CD4-positive, alpha-beta T cell treated with Interleukin-6 at 100 ng/mL for 8 hours (primary cell): ENCODE measurements at places on chromosomes 13 and 19.

DNA sequence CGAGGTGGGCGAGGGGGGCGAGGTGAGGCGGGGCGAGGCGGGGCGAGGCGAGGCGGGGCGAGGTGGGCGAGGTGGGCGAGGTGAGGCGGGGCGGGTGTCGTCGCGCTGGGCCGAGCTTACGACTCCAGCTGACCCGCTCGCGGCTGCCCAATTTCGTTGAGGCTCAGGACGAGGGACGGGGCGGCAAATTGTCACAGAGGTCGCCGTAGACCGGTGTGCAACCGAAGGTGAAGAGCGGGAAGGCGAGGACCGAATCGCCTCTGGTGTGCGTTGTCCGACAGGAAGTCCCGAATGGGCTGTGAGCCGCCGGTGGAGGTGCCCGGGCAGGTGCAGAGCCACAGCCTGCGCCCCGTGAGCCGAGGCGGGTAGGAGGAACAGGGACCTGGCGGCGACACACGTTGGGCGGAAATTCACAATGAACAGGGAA lies at the start of gene LACC1:
Gene LACC1 (plus strand): TSS at position 150 of the 427 bp plus-strand sequence. CDS start 1,082 bp downstream, outside the sequence.
- DNase-seq = peak; percentile 13

- no peak for DNase-seq
Measured at GRCh38 chr13:104295537-104295936, 1229.3 kb upstream of the SLC10A2 start.

GRCh38 chr13:101085551-101085950 lies 330.8 kb downstream of the NALCN start:
- DNase-seq = no peak

GRCh38 chr19:10991521-10992081 lies 30.8 kb downstream of the SMARCA4 start:
- DNase-seq = no peak

GRCh38 chr19:50932690-50933083 lies 20.2 kb downstream of the KLK5 start:
- DNase-seq = no peak

DNA sequence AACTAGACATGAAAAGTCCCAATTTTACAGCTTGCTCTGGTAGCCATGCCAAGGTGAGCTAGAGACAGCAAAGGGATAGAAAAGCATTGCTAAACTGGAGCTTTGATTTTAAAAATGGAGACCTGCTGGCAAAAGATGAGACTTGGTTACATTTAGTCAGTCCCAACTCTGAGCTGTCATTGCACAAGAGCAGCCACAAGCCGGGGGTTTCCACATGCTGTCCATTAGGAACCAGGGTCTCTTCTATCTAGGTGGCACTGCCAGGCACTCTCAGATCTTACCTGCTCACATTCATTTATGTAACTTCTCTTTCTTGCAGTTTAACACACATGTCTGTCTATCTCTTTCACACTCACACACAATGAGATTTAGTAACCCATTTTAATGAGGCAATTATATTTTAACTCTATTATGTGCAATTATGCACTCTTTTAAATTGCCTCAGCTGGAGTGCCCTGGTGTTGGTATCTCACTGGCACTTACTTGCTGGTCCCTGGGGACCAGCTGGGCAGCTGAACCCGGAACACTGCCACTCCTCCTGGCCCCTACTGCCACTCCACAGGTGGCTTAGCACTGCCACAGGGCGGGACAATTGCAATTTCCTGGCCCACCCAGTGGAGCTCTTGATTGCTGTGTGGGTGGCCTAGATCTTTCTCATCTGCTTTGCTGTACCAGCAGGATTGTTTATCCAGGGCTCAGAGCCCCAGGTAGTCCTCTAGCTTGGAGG lies 112.5 kb downstream of the COG6 start:
- no peak for DNase-seq

GRCh38 chr13:48263196-48263595 lies 30.2 kb downstream of the ITM2B start:
- no peak for DNase-seq
